ENCODE measurements at places on chromosomes 16 and 17. TPM values are rescaled to one million over a fixed set of nuclear protein-coding genes. Genes with fewer than 3 reads are reported as not detected.
A peak's percentile ranks its signal among the peaks of the same experiment; 100 is the strongest.

- no peaks in the 10 kb centered on the region for H3K4me1 ChIP-seq
- no peak overlapping the region for H3K27ac ChIP-seq
- no peaks in the 10 kb centered on the region for H3K27me3 ChIP-seq
- H3K36me3 ChIP-seq, result no peaks in the 10 kb centered on the region
Observed at GRCh38 chr16:79081297-79082066, 519.1 kb downstream of the MAF start.

GRCh38 chr17:56638591-56639051 is 45.1 kb downstream of the NOG start:
- no peak for DNase-seq
- H3K4me1 ChIP-seq, result no peaks in the 10 kb centered on the region
- H3K4me3 ChIP-seq, result no peak overlapping the region
- no peaks in the 10 kb centered on the region for H3K36me3 ChIP-seq
- no peak overlapping the region for H3K27ac ChIP-seq

GRCh38 chr17:183021-183420 is 1.6 kb upstream of the DOC2B start:
- H3K36me3 ChIP-seq, result no peaks in the 10 kb centered on the region
- peaks cover 51% of the 10 kb centered on the region for H3K27me3 ChIP-seq
- no peak overlapping the region for H3K4me3 ChIP-seq

GRCh38 chr17:77505181-77505639 is 364.4 kb downstream of the SEC14L1 start:
- no peaks in the 10 kb centered on the region for H3K4me1 ChIP-seq
- H3K36me3 ChIP-seq, result peaks cover 4% of the 10 kb centered on the region
- no peak for DNase-seq

- H3K27me3 ChIP-seq, result no peaks in the 10 kb centered on the region
- no peak overlapping the region for H3K4me3 ChIP-seq
- peaks cover 66% of the 10 kb centered on the region for H3K4me1 ChIP-seq
- peak; percentile 91 for DNase-seq
- peaks cover 8% of the 10 kb centered on the region for H3K36me3 ChIP-seq
Observed at GRCh38 chr16:85363881-85364280, 249.2 kb upstream of the GSE1 start.

- no peaks in the 10 kb centered on the region for H3K27me3 ChIP-seq
- no peak overlapping the region for H3K27ac ChIP-seq
- no peaks in the 10 kb centered on the region for H3K4me1 ChIP-seq
Observed at GRCh38 chr16:2170080-2170479, 14.5 kb downstream of the TRAF7 start.

DNA sequence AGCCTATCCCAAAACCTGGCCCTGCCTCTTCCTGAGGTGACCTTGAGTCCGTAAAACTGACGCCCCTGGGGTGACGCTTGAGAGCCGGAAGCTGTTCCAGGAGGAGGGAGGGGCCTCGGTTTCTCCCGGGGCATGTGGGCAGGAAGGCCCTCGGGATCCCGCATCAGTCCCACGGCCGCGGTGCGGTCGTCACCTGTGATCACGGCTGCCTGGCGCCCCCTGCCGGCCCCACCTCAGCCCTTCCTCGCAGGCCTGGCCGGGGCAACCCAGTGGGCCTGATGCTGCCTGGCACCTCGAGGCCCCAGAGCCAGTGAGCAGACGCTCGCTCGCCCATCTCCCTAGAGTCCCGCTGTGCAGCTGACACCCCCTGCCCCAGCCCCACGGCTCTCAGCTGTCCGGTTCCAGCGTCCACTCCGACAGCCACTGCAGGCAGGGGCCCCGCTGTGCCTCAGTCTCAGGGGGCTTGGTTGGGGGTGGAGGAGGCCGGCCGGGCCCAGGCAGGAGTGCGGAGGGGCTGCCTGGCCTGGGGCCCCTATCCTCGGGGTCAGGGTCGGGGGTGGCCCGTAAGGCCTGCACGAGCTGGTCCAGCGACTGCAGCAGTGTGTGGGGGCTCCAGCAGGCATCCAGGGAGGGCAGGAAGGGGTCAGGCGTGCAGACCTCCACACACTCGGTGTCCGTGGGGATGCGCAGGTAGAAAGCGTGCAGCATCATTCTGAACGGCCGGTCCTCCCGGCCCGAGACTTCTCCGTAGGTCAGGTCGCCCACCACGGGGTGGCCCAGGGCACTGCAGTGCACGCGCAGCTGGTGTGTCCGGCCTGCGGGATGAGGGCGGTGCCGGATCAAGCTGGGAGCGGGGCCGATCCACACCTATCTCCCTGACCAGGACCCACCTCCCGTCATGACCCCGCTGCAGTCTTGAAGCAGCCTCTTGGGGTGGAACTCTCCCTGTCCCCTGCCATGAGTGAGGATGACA is 2.3 kb downstream of the RPUSD1 start:
- H3K27ac ChIP-seq, result no peak overlapping the region
- H3K27me3 ChIP-seq, result peaks cover 15% of the 10 kb centered on the region
- peaks cover 25% of the 10 kb centered on the region for H3K4me1 ChIP-seq
- H3K36me3 ChIP-seq, result peaks cover 58% of the 10 kb centered on the region

GRCh38 chr17:77548967-77549366 is 408.2 kb downstream of the SEC14L1 start:
- H3K36me3 ChIP-seq, result no peaks in the 10 kb centered on the region
- peaks cover 16% of the 10 kb centered on the region for H3K27me3 ChIP-seq
- no peak overlapping the region for H3K27ac ChIP-seq
- H3K4me3 ChIP-seq, result no peak overlapping the region
- H3K4me1 ChIP-seq, result no peaks in the 10 kb centered on the region

- no peak overlapping the region for H3K4me3 ChIP-seq
- peaks cover 14% of the 10 kb centered on the region for H3K4me1 ChIP-seq
- no peaks in the 10 kb centered on the region for H3K27me3 ChIP-seq
- H3K36me3 ChIP-seq, result peaks cover 9% of the 10 kb centered on the region
Observed at GRCh38 chr17:82105882-82106687, 8.0 kb upstream of the FASN start.

DNA sequence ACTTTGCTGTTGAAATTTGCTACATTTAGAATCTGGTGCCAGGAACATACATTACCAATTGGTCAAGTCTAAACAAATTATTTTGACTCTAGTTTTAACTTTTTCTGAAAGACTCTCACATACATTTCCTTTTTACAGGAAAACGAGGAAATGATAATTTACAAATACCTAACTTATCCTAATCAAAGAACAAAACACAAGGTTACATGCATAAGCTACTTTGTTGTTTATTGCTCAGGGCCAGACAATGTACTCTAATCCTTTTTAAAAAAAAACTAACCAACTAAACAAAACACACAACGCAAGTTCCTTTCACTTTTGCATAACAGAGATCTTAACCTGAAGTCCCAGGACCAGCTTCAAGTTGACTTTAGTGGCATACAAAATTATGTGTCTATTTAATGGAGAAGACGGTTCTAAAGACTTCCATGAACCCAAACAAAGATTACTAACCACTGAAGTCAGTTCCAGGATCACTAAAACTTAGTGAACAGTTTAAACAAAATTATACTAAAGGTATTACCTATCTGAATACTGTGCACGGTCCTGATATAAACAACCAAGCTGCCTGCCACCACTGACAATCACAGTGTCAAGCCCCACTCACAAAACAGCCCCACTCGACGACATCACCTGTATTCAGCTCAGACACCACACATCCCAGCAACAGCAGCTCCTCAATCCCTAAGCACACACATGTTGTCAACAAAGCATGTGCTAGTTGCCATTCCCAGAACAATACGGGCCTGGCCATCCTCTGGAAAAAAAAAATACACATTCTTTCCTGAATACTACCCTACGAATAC is 1.9 kb downstream of the ZNF652 start:
- peaks cover 18% of the 10 kb centered on the region for H3K4me1 ChIP-seq
- peak overlapping the region; percentile 98 for H3K4me3 ChIP-seq
- peaks cover 6% of the 10 kb centered on the region for H3K36me3 ChIP-seq

DNA sequence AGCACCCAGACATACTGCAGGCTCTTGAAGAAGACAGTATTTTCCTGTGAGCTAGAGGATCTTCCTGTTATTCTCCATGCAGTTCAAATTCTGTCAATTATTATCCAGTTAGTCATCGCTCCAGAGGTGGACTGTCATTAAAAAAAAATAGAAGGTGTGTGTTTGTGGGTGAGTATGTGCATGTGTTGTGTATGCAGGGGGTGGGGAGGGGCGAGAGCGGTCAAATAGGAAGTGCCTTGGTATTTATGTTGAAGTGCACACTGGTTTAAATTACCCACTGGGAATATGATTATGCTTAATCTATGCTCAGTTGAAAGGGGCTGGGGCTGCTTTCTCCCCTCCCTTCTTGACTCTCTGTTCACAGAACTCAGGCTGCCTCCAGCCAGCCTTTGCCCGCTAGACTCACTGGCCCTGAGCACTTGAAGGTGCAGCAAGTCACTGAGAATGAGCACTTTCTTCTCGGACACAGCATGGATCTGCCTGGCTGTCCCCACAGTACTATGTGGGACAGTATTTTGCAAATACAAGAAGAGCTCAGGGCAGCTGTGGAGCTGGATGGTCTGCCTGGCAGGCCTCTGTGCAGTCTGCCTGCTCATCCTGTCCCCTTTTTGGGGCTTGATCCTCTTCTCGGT is at the start of gene HSD17B2:
TSS of gene HSD17B2 (plus strand) at position 273 of the 632 bp plus-strand sequence. CDS start at position 445, 172 bp downstream.
- no peaks in the 10 kb centered on the region for H3K27me3 ChIP-seq
- H3K27ac ChIP-seq, result no peak within 1 kb of the TSS
- no peak for DNase-seq
- H3K36me3 ChIP-seq, result no peaks in the 10 kb centered on the region
- peaks cover 39% of the 10 kb centered on the region for H3K4me1 ChIP-seq

DNA sequence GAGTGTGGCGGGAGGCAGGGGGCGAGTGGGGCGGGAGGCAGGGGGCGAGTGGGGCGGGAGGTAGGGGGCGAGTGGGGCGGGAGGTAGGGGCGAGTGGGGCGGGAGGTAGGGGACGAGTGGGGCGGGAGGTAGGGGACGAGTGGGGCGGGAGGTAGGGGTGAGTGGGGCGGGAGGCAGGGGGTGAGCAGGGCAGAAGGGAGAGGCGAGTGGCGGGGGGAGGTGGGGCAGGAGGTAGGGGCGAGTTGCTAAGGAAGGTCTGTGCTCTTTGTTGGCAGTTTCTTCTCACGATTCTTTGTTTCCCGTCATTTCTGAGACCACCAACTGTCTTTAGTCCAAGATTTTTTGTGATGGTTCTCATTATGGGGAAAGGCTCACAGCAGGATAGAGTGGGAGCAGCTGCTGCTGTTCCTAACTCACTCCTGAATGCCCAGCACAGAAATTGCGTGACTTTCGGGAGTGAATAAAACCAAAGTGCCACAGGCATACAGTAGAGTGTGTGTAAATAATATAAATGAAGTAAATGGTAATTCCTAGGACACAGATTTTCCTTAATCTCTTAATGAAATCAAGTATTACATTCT is 44.7 kb downstream of the COG7 start:
- no peaks in the 10 kb centered on the region for H3K27me3 ChIP-seq
- peaks cover 17% of the 10 kb centered on the region for H3K4me1 ChIP-seq
- H3K27ac ChIP-seq, result no peak overlapping the region
- no peak for DNase-seq

DNA sequence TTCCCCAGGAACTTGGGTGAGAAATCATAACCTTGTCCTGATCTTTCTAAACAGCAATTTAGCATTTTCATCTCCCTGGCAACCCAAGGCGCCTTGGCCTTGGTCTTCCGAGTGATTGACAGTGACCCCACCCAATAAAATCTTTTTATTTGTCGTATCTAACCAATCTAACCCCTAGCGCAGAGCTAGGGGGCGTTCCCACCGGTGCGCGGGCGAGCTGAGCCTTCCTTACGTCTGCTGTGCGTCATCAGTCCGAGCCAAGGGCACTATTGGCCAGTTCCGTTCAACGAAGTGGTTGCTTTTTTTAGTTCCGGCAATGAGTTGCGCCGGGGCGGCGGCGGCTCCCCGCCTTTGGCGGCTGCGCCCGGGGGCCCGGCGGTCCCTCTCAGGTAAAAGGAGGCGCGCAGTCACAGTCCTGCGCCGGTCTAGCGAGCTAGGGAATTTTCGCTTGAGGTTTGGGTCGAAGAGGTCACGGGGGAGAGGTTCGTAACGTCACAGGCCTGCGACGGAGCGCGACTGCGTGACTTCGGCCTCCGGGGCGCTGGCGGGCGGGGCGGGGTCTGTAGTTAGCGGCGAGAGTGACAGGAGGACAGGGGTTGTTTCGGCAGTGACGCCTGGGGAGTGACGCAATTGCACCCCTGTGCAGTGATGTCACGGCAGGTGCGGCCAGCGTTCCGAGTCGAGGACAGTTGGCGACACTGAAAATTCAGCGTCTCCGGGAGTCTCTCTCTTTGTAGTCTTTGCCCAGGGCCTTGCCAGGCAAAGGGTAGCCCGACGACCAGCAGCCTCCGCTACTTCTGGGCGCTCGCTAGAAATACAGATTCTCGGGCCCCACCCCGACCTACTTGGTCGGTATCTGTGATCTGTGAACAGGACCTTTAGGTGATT is at the start of gene COQ7:
TSS of gene COQ7 (plus strand) at position 266 of the 888 bp plus-strand sequence. CDS start at position 317, 51 bp downstream.
- H3K4me1 ChIP-seq, result 0 out of 2 replicates have a peak, but pooled peaks cover 4% of the 10 kb centered on the region
- H3K4me3 ChIP-seq, result peak within 1 kb of the TSS; percentile 88
- peak; percentile 99 for DNase-seq
- peaks cover 13% of the 10 kb centered on the region for H3K36me3 ChIP-seq

GRCh38 chr17:32943647-32944191 is 15.8 kb downstream of the TMEM98 start:
- H3K36me3 ChIP-seq, result peaks cover 21% of the 10 kb centered on the region
- no peaks in the 10 kb centered on the region for H3K4me1 ChIP-seq
- H3K4me3 ChIP-seq, result no peak overlapping the region
- no peaks in the 10 kb centered on the region for H3K27me3 ChIP-seq
- H3K27ac ChIP-seq, result no peak overlapping the region

- H3K27ac ChIP-seq, result no peak overlapping the region
- H3K4me3 ChIP-seq, result no peak overlapping the region
- DNase-seq, result no peak
- no peaks in the 10 kb centered on the region for H3K4me1 ChIP-seq
- H3K36me3 ChIP-seq, result peaks cover 5% of the 10 kb centered on the region
Observed at GRCh38 chr17:2144701-2145100, 89.8 kb downstream of the HIC1 start.

- no peaks in the 10 kb centered on the region for H3K27me3 ChIP-seq
- no peaks in the 10 kb centered on the region for H3K36me3 ChIP-seq
Observed at GRCh38 chr17:5672141-5672540, 87.8 kb upstream of the NLRP1 start.

- DNase-seq, result no peak
- H3K4me3 ChIP-seq, result no peak overlapping the region
- H3K4me1 ChIP-seq, result peaks cover 33% of the 10 kb centered on the region
- H3K27me3 ChIP-seq, result 0 out of 2 replicates have a peak, but pooled peaks cover 2% of the 10 kb centered on the region
- no peaks in the 10 kb centered on the region for H3K36me3 ChIP-seq
Observed at GRCh38 chr17:29617125-29617480, 5.6 kb downstream of the CORO6 start.

DNA sequence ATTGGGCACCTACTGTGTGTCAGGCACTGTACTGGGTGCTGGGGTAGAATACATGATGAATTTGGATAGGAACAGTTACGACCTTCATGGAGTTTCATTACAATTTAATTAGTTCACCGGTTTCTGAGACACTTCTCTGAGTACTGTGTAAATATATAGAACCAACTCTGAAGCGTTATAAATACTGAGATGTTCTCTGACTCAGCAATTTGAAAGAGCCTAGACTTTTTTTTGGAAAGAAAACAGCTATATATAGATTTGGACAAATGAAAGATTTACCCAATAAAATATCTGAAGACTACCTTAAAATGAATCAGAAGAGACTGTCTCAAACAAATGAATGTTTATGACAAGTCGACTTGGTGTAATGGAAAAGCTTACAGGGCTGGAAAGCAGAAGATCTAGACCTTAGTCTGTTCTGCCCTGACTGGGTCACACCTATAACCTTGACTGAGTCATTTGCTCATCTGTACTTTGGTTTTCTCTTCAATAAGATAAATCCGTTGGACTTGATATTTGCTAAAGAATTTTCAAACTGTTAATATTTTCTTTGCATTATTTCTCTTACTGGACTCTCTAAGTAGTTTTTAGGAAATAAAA is 4.6 kb upstream of the GAN start:
- H3K36me3 ChIP-seq, result peaks cover 9% of the 10 kb centered on the region
- peaks cover 6% of the 10 kb centered on the region for H3K4me1 ChIP-seq
- H3K27ac ChIP-seq, result no peak overlapping the region

Gene TOP3A
- total RNA-seq, result 80.2 TPM

Gene GAST
- total RNA-seq, result not detected

Gene ZNF205
- total RNA-seq, result 15.3 TPM

Gene ADGRG1
- not detected for total RNA-seq
